T-cell (primary cell): ENCODE measurements at places on chromosomes 6 and 20. TPM values are rescaled to one million over a fixed set of nuclear protein-coding genes. Genes with fewer than 3 reads are reported as not detected.

PTCHD4 gene
- total RNA-seq = not detected

MUC22 gene
- not detected for total RNA-seq

HFE gene
- 2.4 TPM for total RNA-seq

DEFB124 gene
- not detected for total RNA-seq

NPEPL1 gene
- 79.0 TPM for total RNA-seq

SLC17A3 gene
- not detected for total RNA-seq

FAM209B gene
- total RNA-seq = 1.8 TPM

ARMH2 gene
- total RNA-seq = 3.7 TPM

TMEM200A gene
- 5.5 TPM for total RNA-seq

TPX2 gene
- total RNA-seq = 1.4 TPM

LRFN2 gene
- total RNA-seq = 0.25 TPM

BNIP5 gene
- total RNA-seq = not detected

- DNase-seq = no peak
Observed at GRCh38 chr6:150866991-150867501, 1.5 kb downstream of the MTHFD1L start.

- DNase-seq = no peak
Observed at GRCh38 chr20:46599227-46599987, 49.0 kb upstream of the OCSTAMP start.

- no peak for DNase-seq
Observed at GRCh38 chr20:63594043-63594561, 20.1 kb upstream of the HELZ2 start.

DNA sequence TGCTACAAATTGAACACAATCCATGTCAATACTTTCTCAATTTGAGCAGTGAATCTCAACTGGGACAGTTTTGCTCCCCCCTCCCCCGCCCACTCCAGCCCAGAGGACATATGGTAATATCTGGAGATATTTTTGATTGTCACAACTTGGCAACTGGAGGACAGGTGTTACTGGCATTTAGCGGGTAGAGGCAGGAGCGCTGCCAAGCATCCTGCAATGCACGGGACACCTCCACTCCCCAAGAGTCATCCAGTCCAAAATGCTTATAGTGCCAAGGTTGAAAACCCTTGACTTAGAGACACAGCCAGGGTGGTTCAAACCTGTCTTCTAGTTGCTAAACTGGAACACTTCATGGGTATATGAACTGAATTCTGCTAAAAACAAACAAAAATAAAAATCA, 26.9 kb upstream of the LRRC1 start:
- DNase-seq = no peak

GRCh38 chr6:36624461-36625157, 30.4 kb downstream of the SRSF3 start:
- no peak for DNase-seq

- DNase-seq = no peak
Observed at GRCh38 chr20:32639284-32639683, 34.5 kb downstream of the C20orf203 start.

GRCh38 chr20:4516876-4517275, 204.8 kb upstream of the PRND start:
- DNase-seq = no peak

DNA sequence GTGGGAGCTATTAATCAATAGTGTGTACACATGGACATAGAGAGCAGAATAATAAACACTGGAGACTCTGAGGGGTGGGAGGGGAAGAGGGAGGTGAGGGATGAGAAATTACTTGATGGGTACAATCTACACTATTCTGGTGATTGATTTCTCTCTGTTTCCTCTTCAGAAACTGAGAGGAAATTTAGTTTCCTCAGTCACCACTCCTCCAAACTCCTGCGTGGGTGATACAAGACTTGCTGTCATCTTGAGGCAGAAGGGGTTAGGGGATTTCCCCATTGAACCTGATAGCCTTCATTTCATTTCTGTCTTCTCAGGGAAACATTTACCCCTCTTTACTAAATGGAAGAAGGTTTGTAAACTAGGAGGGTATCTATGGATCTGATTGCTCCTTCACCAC, 84.3 kb upstream of the ESR1 start:
- DNase-seq = no peak

- DNase-seq = no peak
Observed at GRCh38 chr6:162620073-162620472, 107.5 kb downstream of the PRKN start.

- no peak for DNase-seq
Observed at GRCh38 chr20:33910529-33911327, 83.0 kb upstream of the RALY start.

DNA sequence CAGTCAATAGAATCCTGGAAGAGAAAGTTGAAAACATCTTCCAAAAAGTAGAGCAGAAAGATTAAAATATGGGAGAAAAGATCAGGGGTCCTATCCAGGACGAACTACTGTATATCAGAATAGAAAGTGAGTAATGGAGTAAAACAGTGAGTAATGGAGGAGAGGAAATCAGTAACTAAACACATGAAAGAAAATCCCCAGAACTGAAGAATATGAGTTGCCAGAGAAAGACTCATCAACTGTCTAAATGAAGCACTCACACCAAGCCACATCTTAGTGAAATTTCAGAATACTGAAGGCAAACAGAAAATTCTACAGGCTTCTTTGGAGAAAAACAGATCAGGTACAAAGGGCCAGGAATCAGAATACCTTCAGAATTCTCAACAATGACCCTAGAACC, 14.9 kb downstream of the IL17A start:
- no peak for DNase-seq

DNA sequence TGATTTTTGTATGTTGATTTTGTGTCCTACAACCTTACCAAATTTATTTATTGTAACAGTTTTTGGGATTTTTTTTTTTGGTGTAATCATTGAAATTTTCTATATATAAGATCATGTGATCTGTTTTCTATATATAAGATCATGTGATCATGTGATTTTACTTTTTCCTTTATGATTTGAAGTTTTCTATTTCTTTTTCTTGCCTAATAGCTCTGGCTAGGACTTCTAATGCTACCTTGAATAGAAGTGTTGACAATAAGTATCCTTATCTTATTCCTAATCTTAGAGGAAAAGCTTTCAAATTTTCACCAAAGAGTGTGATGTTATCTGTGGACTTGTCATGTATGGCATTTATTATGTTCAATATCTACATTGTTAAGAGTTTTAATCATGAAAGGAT, 69.7 kb downstream of the TNFAIP3 start:
- no peak for DNase-seq

GRCh38 chr6:3594201-3594600, 137.4 kb upstream of the SLC22A23 start:
- no peak for DNase-seq

- DNase-seq = no peak
Observed at GRCh38 chr20:36481380-36482043, 59.8 kb upstream of the MYL9 start.

- DNase-seq = no peak
Observed at GRCh38 chr6:2314641-2315040, 69.2 kb upstream of the GMDS start.

GRCh38 chr6:43516367-43516696, 394 bp downstream of the YIPF3 start:
- no peak for DNase-seq

DNA sequence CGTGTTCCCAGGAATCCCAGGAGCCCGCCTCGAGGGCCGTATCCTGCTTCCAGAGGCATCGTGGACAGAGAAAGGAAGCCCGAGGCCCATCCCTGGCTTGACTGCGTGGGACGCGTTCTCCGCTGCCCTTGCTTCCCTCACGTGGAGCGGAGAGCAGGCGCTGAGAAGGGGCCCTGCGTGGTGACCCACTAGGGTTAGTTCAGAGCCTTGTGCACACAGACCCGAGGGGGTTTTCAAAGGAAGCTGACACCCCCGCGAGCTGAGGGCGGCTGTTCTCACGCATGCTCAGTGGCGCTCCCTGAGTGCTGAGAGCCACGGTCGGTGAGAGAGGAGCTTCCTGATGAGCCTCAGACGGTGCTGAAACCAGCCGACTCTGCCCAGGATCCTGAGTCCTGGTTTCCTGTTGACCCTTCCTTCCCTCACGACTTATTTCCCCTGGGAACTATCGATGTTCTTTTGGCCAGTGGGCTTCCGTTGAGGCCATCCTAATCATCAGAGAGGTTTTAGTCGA, 28.9 kb upstream of the CCR6 start:
- DNase-seq = peak; percentile 57
